ENCODE measurements at places on chromosomes 1 and 21. TPM values are rescaled to one million over a fixed set of nuclear protein-coding genes. Genes with fewer than 3 reads are reported as not detected.

Gene RASSF5
- 131 TPM for total RNA-seq

Gene GBP7
- not detected for total RNA-seq

Gene AKR7A3
- 0.60 TPM for total RNA-seq

Gene LHX8
- total RNA-seq: not detected

DNA sequence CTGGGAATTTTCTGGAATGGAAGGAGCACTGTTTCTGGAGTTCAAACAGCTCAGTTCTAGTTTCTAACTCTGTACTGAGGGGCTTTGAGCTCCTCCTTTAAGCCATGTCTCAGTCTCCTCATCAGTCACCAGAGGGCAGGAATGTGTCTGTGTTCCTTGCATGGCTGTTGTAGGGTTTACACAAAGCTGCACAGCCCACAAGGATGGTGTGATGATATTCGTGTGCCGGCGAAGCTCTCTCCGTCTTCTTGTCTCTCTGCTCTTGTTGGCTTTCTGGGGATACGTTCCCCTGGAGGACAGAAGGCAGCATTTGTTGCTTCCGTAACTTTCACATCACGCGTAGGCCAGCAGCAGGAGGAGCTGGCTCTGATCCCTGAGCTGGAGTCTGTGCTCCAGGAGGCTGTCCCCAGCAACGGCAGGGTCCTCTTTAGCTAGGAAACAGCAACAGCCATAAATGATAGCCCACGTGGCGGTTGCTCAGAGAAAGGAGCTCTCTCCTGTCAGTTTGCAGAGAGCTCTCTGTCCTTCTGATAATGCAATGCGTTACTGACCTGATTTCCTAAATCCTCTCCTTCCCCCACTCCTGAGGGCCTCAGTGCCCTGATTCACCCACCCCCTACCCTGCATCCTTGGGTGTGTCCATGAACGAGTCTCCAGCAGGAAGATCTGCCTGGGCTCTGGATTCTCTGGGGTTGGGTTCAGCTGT is 189.2 kb upstream of the VAMP3 start:
- peaks cover 21% of the 10 kb centered on the region for H3K27me3 ChIP-seq
- no peaks in the 10 kb centered on the region for H3K36me3 ChIP-seq
- no peak overlapping the region for H3K27ac ChIP-seq

DNA sequence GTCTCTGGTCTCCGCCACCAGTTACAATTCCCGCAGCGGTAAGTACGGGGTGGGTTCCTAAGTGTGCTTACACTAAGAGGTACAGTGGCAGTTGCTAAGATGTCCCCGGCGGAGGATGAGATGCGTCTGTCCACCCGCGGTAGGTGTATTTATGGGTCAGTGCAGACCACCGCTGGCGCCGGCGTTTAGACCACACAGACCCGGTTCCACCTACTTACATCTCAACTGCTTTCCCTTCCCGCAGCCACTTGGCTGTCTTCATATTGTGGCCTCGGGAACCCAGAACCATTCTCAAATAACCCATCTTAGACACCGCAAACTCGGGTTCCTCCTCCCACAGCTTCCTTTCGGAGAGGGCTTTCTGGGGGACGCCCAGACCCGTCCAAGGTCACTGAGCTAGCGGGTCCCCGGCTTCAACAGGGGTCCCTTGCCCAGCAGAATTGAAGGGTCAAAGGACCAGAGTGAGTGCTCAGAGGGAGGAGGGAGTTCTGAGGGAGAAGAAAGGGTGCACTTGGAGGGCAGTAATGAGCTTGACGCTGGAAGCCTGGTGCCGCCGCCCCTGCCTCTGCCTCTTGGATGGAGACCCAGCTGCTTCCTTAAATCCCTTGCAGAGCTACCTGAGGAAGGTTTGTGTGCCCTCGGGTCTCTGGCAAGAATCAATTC is 8.6 kb downstream of the NR5A2 start:
- peaks cover 97% of the 10 kb centered on the region for H3K27me3 ChIP-seq
- no peaks in the 10 kb centered on the region for H3K36me3 ChIP-seq
- DNase-seq: no peak
- no peak overlapping the region for H3K4me3 ChIP-seq

- no peaks in the 10 kb centered on the region for H3K27me3 ChIP-seq
- H3K4me1 ChIP-seq: no peaks in the 10 kb centered on the region
- no peaks in the 10 kb centered on the region for H3K36me3 ChIP-seq
- no peak overlapping the region for H3K27ac ChIP-seq
- H3K4me3 ChIP-seq: no peak overlapping the region
Observed at GRCh38 chr1:42004322-42004721, 85.6 kb upstream of the HIVEP3 start.

DNA sequence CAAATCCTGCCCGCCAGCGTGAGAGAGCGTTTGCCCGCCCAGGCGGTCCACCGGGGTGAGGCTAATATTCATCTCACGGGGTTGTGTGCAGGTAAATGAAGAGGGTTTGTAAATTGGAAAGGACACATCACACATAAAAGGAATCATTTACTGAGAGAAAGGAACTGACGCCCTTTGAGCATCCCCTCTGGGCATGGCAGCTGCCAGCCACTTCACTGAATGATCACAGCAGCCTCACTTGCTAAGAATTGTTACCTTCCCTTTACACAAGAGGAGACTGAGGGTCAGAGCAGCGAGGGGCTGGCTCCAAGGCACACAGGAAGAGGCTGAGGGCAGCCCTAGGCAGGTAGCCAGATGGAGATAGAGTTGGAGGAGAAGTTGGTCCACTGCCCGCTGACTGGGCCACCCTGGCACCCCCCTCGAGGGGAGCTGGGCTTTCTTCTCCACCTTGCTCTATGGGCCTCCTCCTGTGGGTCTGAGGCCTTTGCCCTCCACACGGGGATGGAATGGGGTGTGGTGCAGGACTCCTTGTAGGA is 96.0 kb downstream of the FOXD2 start:
- H3K4me3 ChIP-seq: no peak overlapping the region
- H3K36me3 ChIP-seq: no peaks in the 10 kb centered on the region
- H3K4me1 ChIP-seq: no peaks in the 10 kb centered on the region
- no peaks in the 10 kb centered on the region for H3K27me3 ChIP-seq
- H3K27ac ChIP-seq: peak overlapping the region; percentile 66

- no peaks in the 10 kb centered on the region for H3K36me3 ChIP-seq
- H3K4me1 ChIP-seq: no peaks in the 10 kb centered on the region
- no peak for DNase-seq
- H3K4me3 ChIP-seq: no peak overlapping the region
- no peaks in the 10 kb centered on the region for H3K27me3 ChIP-seq
Observed at GRCh38 chr1:240941701-240942370, 329.9 kb upstream of the GREM2 start.

- no peak overlapping the region for H3K4me3 ChIP-seq
- no peak for DNase-seq
Observed at GRCh38 chr1:114278430-114278829, 124.8 kb upstream of the SYT6 start.
